ENCODE measurements at places on chromosomes 1 and 21.

DNA sequence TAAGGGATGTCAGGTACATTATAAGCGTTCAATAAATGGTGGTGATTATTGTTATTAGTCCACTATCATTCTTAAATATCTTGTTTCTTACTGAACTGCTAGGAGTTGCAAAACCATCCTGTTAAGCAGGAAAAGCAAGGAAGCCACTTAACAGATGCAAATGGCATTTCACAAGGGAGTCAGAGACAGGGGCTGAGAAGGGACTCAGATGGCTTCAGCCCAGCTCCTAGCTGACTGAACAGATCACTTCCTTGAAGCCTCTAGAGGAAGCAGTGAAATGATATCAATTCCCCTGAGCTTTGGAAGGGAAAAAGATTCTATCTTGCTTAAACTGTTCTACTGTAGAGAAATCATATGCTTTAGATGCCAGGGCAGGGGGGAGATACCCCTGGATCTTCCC lies 151.5 kb downstream of the ST6GALNAC5 start:
- DNase-seq = no peak

GRCh38 chr1:152162792-152163463 lies 3.9 kb upstream of the RPTN start:
- DNase-seq = no peak

GRCh38 chr1:166166698-166167571 lies at the start of gene FAM78B:
TSS of gene FAM78B (minus strand) at chr1:166167001. CDS start at chr1:166166248, 753 bp downstream.
- DNase-seq = peak; percentile 71

DNA sequence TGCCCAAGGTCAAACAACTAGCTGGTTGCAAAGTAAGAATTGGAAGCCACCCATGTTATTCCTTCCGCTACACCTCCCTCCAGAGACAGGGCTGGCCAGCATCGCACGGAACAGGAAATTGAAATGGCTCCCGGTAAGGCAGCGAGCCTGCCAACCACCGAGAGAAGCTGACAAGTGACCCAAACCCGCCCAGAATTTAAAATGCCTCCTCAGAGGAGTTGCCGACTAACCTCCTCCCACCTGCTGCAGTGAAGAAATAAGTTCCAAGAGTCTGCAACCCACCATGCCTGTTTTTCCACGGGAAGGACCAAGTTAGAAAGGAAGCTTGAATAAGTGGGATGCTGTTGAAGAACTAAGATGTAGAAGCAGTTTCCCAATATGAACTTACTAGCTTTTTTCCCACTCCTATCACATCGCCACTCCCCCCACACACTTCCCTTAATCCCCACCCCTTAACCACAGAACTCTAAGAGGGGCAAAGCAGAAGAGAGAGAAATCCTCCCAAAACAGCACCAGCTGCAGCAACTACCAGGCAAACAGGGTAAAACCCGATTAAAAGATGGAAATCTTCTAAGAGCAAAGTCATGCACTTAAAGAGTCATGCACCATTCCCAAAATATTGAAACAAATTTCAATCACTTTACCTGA lies 78.6 kb downstream of the TIAM1 start:
- DNase-seq = no peak

DNA sequence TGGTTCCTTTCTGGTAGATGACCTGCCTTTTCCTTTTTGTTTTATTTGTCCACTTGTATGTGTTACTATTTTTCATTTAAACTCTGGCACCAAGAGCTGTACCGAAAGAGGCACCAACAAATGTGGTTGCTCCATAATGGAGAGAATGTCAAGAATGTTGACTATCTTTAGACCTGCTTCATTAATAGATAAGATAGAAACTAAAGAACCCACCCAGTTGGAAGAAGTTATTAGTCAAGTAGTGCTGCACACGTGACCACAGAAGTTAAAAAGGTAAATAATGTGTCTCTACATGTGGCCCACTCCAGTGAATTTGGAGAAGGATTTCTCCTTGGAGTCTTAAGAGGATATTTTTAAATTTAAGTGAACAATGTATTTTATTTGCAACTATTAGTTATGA lies 9.3 kb downstream of the ATP1A1 start:
- no peak for DNase-seq

- no peak for DNase-seq
These were observed 63.6 kb downstream of the CD46 start for GRCh38 chr1:207815466-207815865.

DNA sequence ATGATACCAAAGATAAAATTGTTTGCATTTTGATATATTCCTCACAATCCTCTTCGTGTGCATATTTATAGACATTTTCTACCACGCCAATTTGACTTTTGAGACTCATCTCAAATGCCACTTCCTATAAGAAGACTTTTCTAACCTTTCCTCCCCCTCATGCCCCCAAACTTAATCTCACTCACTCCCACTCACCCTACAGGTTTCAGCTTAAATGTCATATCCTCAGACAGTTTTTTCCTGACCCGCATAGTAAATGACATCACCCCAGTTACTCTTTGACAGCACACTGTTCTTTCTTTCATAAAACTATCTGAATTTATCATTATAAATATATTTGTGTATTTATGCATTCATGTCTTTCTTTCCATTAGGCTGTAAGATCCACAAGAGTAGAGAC lies 29.6 kb upstream of the RGS8 start:
- no peak for DNase-seq

- no peak for DNase-seq
These were observed 243.4 kb downstream of the ADGRL2 start for GRCh38 chr1:82044111-82044510.

GRCh38 chr1:235404190-235404589 lies 37.0 kb downstream of the TBCE start:
- DNase-seq = no peak

DNA sequence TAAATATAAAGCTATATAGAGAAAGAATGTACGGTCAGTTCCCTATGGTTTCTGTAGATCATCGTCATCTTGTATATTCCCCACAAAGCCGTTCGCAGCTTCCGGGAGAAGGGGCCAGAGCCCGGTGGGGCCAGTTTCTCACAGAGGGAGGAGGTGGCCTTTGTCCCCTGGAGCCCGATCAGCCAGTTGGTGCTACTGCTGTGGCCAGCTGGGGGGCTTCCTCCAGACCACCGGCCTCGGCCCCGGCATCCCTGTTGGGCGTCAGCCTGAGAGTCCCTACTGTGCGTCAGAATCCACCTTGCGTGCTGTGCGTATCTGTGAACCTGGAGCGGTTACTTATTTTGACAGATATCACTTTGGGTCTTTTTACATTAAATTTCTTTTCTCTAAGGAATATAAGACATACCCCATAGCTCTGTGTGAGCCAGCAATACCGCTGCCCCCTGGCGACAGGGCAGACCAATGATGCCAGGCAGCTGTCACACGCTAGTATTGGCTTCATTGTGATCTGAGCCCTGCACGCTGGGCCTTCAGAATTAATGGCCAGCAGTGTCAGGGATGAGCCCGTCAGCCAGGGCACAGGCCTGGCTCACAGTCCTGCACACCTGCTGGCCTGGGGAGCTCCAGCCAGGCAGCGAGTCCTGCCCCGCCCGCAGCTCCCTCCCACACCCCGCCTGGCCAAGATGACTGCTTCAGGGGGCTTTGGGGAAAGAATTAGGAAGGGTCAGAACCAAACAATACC lies 145.9 kb downstream of the PGBD5 start:
- DNase-seq = no peak

DNA sequence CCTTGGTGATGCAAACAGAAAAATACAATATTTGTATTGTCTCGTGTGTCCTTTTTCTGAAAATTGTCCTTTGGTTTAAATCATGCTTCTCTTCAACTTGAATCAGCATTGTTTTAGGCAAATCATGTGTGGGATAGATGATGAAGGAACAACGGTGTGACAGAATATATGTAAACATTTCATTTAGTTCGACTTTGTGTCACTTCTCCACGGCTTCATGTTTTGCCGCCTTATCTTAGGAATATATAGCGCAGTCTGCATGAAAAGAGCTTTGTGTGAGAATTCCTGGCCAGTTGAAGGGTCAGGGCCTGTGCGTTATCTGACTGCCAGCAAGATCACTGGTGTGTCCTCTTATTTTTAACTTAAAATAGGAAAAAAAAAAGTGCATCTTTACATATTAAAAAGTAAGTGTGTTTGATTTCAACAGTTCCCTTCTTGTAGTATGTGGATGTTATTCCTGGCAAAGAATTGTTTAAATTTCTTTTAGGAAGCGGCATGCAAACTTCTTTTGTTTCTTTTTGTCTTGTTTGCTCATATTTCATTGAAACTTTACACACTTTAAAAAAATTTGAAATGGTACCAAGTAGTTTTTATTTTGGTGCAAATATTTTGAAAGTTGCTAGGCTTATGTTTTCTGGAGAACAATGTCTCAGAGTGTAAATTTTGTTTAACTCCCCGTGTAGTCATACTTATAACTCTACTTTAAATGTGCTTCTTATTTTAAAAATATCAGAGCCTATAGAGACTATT lies 465.2 kb downstream of the USP25 start:
- DNase-seq = no peak

GRCh38 chr1:93384656-93385055 lies 38.9 kb downstream of the DR1 start:
- no peak for DNase-seq

GRCh38 chr1:207069858-207070506 lies 16.9 kb downstream of the PFKFB2 start:
- DNase-seq = no peak

GRCh38 chr21:42254651-42255601 lies 36.0 kb downstream of the ABCG1 start:
- DNase-seq = no peak

- no peak for DNase-seq
These were observed 112.6 kb downstream of the GRIK1 start for GRCh38 chr21:29827236-29827635.

GRCh38 chr1:52140633-52141512 lies 1.0 kb upstream of the ZFYVE9 start:
- DNase-seq = no peak

GRCh38 chr1:172347416-172347815 lies 73.1 kb upstream of the C1orf105 start:
- no peak for DNase-seq

DNA sequence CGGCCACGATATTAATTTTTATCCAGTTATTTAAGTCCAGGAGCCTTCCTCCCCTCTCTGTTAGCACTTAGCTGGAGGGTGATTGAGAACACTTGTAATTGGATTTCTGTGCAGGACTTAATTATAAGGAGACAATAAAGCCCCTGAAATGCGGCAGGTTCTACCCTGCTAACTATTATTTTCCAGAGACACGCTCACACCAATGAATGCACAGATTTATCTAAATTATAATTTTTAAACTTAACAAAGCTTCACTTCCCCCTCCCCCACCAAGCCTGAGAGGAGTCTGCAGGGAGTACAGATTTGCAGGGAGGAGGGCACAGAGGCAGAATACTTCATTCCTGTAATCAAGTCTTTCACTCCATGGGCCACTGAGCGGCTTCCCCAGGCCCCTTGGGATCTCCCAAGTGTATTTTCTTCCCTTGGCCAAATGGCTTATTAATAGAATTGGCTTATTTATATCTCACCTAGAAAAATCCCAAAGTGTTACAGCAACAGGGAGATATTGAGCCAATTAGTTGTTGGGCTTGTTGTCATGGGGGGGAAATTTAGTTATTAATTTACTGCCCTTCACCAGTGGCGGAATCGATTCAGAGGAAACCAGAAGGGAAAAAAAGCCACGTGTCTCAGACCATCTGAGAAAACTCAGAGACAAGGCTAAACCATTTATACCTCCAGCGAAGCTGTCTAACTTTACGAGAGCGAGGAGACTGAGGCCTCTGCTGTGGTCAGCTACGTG lies 99.0 kb upstream of the CD34 start:
- DNase-seq = no peak

DNA sequence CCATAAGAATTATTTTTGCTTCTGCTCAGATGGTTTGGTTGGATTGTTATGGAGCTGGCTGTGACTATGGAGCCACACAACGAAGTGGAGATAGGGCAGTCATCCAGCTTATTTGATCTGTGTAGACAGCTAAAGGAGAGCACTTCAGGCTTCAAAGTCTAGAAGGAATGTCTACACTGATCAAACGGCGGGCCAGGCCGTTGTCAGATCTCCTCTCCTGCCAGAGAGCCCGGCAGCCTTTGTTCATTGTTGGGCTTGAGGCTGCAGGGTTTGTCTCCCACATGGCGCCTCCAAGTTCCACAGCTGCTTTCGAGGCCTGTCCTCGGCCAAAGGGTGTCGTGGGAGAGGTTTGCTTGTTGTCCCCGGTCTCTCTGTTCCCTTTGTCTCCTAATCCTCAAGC lies 2.8 kb upstream of the STMN1 start:
- DNase-seq = no peak

GRCh38 chr1:156246241-156246780 lies 1.5 kb downstream of the PAQR6 start:
- no peak for DNase-seq

DNA sequence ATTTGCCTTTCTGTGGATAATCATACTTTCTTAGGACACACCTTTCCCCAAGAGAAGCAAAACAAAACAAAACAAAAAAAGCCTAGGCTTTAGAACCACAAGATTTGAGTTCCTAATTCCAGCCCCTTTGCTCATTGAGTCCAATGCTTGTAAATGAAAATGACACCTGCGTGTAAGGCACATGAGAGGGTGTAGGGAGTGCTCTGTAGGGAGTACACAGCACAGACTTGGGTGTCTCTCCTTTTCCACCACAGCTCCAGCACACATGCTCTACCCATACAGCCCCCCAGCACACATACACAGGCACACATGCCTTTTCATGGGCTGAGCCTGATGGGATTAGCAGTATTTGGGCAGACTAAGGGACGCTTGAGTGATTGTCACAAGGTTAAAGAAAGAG lies 9.2 kb upstream of the NGF start:
- DNase-seq = no peak

GRCh38 chr1:58763214-58763613 lies 20.6 kb downstream of the JUN start:
- no peak for DNase-seq

DNA sequence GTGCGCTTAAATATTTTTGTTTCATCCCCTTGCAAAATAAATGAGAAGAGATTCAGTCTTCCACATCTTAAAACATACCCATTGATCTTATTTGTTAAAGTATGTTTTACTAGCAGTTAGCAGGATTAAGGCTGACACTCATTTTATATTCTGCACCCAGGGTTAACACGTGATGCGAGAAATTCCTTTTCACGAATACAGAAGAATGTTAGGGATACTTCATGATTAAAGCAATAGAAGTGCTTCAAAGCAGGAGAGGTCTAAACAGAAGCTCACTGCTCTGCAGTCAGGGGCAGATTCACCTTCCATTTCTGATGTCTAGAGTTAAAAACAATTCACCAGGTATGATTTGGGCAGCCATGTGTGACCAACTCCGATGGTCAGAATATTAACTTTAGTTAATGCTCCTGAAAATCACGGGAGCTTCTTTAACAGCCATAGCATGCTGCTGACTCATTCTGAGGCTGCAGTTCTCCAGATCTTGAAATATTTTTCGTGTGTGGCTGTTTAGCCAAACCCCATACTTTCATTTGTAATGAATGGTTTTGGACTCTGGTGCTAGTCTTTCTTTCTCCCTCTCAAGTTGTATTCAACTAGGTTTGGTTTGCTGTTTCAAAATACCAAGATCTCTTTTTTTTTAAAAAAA lies 19.7 kb downstream of the BCAR3 start:
- no peak for DNase-seq

All from HEK293T (cell line).